ENCODE measurements at places on chromosomes 16 and 17.
A peak's percentile ranks its signal among the peaks of the same experiment; 100 is the strongest.

DNA sequence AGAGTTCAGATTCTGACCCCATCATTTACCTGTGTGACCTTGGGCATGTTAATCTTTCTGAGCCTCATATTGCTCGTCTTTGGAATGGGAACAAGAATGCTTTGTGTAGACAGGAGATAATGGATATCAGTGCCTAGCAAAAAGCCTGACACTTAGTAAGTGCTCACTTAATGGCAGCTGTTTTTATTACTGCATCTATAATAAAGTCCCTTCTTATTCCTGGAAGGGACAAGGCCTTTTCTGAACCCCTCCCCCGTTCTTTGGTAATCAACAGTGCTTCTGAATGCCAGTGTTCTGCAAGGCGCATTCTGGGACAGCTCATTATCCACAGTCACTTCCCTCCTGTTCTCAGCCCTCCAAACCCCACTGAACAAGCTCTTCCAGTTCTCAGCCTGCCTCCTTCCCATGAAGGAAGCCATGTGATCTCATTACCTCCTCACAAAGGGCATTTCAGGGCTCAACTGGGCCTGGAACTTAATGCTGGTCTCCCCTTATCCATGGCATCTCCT is 25.1 kb upstream of the SUPT4H1 start:
- DNase-seq = no peak

GRCh38 chr17:76641501-76641900 is 2.1 kb downstream of the ST6GALNAC1 start:
- DNase-seq = peak; percentile 42

GRCh38 chr17:28744972-28745785 is 1.4 kb downstream of the TRAF4 start:
- no peak for DNase-seq

GRCh38 chr17:10668775-10669174 is 11.7 kb upstream of the MYH3 start:
- no peak for DNase-seq

- no peak for DNase-seq
These were observed 6.3 kb upstream of the HOXB2 start for GRCh38 chr17:48551214-48551555.

DNA sequence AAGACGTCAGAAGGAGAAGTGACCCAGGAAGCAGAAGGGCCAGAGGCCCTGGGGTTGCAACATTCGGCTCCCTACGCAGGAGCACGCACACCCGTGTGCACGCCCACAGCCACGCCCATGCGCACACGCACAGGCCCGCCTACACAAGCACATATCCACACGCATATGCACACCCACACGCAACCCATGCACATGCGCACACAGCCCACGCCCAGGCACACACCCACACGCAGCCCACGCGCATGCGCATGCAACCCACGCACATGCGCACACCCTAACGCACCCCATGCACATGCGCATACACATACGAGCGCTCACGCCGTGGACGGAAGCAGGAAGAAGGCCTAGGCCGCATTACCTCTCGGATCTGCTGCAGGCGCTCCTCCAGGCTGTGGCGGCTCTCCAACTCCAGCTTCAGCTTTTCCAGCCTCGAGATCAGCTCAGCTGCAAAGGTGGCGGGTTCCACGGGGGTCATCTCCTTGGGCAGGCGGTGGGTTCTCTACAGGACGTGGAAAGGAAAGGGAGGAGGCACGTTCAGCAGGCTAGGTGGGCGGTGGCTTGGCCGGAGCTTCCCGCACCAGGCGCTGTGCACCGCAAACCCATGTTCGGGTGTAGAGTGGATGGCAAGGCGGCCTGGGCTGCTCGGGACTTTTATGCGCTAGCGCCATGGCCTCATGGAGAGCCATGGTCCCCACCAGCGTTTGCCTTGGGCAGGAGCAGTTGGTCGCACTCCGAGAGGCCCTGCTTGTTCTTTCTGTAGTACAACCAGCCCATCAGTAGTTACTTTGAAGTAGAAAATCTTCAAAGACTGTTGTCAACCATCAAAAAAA is 23.4 kb downstream of the AXIN2 start:
- DNase-seq = no peak

- DNase-seq = peak; percentile 86
These were observed at the start of gene PFAS for GRCh38 chr17:8248751-8249607. Gene PFAS (plus strand): TSS chr17:8249289. CDS start chr17:8253938, 4,649 bp downstream.

GRCh38 chr16:7086822-7087616 is 245.6 kb upstream of the RBFOX1 start:
- DNase-seq = peak; percentile 23

DNA sequence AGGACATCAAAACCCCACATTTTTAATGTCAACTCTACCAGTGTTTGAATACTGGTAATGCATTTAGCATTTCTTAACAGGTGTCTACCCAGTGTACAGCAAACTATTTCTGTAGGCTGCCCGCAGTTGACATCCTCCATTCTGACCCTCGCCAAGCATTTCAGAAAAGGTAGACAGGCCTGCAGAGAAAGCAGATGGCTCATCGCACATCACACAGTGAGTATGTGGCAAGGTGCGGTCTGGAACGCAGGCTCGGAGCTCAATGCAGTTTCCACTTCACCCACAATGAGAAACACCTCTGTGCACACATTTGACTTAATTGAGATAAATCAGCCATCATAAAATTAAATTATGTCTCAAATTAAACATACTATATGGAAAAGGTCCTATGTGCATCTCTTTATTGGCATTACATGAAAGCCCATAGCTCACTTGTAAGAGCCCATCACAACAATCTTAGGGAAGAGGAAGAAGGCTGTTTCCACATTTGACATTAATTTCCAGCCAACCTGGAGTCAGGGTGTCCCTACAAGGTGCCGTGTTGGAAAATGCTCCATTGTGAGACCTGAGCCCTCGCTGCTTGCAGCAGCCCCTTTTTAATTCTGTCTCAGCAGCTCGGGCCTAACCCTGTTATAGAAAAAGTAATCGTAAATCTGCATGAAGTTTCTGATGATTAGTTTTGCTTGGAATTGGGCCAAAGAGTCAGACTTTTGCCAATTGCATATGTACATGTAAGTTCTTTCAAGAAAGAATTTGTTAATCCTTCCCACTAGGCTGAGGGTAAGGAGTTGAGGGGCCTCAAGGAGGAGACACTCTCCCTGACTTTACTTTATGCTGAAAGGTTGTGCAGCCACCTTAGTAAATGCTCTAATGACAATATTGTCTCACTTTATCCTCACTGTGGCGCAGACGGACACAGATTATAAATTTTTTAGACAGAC is 378.7 kb upstream of the DYNLRB2 start:
- no peak for DNase-seq

DNA sequence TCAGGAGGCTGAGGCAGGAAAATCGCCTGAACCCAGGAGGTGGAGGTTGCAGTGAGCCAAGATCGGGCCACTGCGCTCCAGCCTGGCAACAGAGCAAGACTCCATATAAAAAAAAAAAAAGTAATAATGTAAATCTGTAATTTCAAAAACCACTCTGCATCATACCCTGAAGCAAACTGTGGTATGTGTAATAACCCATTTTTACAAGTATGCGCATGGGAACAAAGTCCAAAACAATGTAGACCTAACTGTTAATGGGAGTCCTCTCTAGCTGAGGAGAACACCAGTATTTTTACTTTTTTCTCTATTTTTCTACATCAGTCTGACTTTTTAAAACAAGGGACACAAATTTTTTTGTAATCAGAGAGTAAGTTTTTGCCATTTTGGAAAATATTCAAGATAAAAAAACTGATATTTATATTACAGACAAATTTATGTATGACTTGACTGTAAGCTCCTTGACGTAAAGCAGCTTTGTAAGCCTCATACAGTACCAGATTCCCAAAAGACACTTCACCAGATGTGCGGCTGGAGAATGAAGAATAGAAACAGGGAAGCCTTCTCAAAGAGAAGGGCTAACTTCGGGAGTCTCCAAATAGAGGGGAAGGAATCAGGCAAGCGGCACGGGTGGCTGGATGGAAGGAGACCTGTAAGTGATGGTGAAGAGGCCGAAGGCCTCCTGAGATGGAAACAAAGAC is 25.7 kb downstream of the CMTM4 start:
- DNase-seq = no peak

Data from kidney glomerular epithelial cell (primary cell).